Sciatic nerve (tissue), 2 donors: ENCODE measurements at places on chromosomes 2 and 18. TPM values are rescaled to one million over a fixed set of nuclear protein-coding genes. Genes with fewer than 3 reads are reported as not detected.

The POTEJ gene
- not detected for total RNA-seq

The FAM110C gene
- total RNA-seq = 0.58 TPM

The RASGRP3 gene
- 16.0 TPM for total RNA-seq

The TMEM178A gene
- 6.6 TPM for total RNA-seq

The ADD2 gene
- total RNA-seq = 3.2 TPM

The SLC8A1 gene
- total RNA-seq = 21.0 TPM

The ZFAND2B gene
- total RNA-seq = 40.8 TPM
